Esophagus mucosa (tissue), 1 donor: ENCODE measurements at places on chromosomes 7 and 10. TPM values are rescaled to one million over a fixed set of nuclear protein-coding genes. Genes with fewer than 3 reads are reported as not detected.

DNA sequence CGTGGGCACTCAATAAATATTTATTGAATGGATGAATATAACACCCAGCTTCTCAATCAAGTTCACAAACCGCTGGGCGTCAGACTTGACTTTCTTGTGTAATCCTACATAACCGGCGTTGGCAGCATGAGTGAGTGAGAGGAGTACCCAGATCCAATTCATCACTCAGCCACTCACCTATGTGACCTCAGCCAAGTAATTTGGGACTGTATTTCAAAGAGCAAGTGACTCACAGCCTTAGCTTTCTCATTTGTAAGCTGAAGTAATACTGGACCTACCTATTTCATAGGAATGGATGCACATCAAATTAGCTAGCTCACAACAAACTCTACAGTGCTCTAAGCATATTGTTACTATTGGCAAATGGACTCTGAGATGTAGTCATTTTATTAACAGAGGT is 53.8 kb upstream of the FAM204A start:
- peak; percentile 98 for ATAC-seq

DNA sequence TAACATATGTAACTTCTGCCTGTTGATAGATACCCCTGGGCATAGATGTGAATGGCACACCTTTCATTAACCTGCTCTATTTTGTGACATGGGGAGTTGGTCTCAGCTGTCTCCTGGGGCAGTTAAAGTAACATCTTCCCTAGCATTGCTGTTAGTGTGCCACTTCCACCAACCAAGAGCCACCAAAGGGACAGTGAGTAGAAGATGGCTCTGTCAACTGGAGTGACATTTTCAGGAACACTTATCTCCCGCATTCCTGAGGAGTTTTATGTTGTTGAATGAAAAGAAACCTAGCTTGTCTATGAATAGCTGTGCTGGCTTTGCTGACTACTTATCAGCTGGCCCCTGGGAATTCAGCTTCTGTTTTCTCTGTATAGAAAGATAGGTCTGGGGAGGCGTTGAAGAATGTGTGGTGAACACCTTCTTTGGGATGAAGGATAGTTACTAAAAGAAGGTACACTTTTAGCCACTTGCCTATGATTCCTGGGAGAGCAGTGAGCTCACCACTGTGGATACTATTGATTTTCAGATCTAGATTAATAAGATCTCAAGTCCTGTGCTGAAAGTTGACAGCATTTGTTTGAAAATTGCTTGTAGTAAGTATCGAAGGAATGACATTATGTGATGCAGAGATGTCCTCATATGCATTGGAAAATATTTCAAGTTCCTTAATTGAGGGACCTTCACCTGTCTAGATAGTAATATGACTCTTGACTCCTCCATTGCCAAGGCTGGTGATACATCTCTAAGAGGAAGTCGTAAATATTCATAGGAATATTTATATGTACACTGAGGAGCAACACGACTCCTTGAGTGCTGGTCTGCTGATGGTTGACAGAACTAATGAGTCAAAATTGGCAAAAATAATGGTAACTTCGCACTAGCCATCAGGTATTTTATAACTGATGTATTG is 7.6 kb downstream of the STARD3NL start:
- ATAC-seq: no peak

GRCh38 chr7:8134089-8134733 is 127.8 kb downstream of the ICA1 start:
- ATAC-seq: no peak

DNA sequence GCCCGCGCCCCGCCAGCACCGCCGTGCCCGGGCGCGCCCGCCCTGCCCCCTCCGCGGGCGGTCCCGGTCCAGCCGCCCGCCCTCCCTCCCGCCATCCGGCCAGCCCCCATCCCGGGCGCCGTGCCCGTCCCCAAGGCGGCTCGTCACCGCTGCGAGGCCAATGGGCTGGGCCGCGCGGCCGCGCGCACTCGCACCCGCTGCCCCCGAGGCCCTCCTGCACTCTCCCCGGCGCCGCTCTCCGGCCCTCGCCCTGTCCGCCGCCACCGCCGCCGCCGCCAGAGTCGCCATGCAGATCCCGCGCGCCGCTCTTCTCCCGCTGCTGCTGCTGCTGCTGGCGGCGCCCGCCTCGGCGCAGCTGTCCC is at the start of gene HTRA1:
TSS of gene HTRA1 (plus strand) at position 187 of the 362 bp plus-strand sequence. CDS start at position 287, 100 bp downstream.
- peak; percentile 48 for ATAC-seq

DNA sequence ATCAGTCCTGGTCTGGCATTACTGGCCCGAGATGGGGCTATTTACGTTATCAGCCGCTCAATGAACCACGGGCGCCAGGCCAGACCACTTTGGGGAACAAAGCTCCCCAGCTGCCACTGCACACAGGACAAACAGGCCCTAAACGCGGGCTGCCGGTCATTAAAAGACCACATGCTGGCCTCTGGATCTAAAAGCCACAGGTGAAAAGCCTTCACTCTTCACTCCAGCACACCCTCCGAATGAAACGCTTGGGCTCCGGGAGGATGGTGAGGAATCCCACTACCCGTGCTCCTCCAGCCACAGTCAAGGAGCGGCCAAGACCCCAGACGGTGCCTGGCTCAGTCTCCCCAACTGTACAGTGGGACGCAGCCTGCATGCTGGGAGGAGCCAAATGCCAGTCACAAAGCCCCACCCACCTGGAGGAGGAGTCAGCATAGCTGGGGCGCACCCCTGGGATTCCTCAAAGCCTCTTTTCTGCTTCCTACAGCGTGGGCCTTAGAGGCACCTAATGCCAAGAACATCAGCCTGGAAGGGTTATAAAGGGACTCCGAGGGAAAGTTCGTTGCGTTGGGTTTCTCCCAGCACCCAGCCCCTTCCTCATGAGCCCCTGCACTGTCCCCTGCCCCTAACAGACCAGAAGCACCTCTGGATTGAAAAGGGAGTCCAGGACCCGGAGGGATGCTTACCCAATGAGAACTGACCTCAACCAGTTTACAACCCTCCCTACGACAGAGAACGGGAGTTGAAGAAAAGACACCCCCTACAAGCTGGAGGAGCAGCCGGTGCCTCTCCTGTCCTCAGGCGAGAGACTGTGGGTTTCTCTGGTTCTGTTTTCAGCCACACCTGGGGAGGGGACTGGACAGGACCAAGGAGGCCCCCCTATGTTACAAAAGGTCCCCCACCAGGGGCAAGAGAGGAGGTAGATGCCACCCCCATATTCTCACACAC is 4.7 kb downstream of the PDGFA start:
- no peak for ATAC-seq

GRCh38 chr10:71302874-71303568 is 16.0 kb upstream of the SLC29A3 start:
- peak; percentile 21 for ATAC-seq

DNA sequence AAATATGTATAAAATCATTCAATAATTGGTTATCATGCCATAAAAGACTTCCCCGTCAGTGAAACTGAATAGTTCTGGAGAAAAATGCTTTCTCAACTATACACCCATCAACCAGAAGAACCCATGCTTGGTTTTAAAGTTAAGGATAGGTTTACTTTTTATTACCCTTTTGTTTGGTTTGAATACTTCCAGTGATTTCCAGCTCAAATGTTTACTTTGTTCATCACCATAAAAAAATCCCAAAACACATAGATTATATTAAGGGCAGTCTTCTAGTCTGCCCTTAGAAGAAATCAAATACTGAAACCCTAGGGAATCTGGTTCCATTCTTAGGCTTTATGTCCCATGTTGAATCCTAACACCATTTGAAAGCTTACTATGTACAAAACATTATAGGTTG is 49.2 kb downstream of the PTTG1IP2 start:
- ATAC-seq: no peak

- no peak for ATAC-seq
Measured at GRCh38 chr10:110793886-110794285, 77.8 kb upstream of the PDCD4 start.

- peak; percentile 90 for ATAC-seq
Measured at GRCh38 chr10:33134011-33134751, 176.2 kb upstream of the ITGB1 start.

GRCh38 chr7:106895246-106895864 is 30.3 kb downstream of the PIK3CG start:
- peak; percentile 38 for ATAC-seq

DNA sequence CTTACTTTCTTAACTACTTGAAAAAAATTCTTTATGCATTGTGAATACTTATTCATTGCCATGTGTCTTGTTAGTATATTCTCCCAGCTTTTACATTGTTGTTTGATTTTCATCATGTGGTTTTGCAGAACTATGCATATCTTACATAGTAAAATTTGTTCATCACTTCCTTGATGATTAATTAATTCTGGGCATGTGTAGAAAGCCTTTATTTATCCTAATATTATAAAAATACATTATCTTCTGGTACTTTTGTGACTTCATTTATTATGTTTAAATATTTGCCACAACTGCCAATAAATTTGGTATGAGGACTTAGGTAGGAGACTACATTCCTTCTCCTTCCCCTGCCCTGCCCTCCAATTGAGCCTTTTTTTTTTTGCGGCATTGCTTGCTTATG is 166.0 kb upstream of the ZNF32 start:
- no peak for ATAC-seq

DNA sequence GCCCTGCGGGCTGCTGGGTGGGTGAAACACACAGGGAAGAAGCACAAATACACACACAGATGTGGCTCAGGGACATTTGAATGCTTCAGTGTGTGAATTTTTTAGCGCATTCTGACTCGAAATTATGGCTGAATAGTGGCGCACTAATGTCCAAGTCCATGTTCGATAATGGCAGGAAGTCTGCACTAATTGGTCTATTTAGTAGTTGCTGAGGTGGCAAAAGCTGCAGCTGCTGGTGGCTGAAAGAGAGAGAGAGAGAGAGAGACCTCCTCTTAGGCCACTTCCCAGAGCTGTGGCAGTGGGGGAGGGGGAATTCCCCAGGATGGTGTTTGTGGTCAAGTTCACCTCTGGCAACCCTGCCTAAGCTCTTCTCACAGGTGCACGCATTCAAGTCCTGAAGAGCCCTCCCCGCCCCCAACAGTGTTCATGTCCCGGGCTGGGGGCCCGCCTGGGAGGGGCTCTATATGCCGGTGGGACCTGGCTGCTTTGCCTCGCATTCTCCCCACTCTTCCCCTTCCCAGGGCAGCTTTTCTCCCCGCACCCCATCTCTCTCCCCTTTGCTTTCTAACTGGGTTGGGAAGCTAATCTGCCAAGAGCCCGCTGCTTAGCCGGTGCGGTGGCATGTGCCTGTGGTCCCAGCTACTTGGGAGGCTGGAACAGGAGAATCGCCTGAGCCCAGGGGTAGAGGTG is 6.0 kb upstream of the MNX1 start:
- ATAC-seq: no peak

- no peak for ATAC-seq
Measured at GRCh38 chr7:52825611-52826010, 209.8 kb upstream of the POM121L12 start.

GRCh38 chr10:5395168-5395567 is 9.5 kb downstream of the TUBAL3 start:
- ATAC-seq: no peak

DNA sequence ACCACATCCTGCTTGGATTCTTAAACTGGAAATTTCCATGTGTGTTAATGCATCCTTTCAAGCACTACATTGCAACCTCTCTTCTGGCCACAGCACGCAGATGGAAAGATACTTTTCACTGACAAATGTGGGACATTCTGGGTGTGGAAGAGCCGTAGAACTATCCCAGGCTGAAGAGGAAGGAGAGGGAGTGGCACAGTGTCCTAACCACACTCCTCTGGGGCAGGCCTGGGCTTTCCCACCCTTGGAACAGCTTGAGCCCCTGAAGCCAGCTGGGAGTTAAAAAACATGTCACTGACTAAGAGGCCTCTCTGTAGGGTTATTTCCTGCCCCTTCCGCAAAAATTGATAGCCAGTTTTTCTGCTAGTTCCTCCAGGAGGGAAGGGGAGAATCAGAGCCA is 34.0 kb upstream of the DNMBP start:
- peak; percentile 75 for ATAC-seq

DNA sequence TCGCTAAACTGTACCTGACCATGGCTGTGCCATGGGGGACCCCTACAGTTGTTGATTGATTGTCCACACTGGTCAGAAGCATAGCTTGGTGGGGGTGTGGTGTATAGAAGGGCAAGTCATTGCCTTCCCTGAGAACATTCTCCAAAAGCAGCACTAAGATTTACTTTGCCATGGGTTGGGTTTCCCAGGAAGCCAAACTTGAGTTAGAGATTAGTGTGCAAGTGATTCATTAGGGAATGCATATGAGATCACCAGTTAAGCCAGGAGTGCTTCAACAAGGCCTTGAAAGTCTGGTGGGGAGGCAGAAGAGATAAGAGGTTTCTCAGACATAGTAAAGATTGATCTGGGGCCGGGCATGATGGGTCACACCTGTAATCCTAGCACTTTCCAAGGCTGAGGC is 21.4 kb upstream of the TPST1 start:
- peak; percentile 71 for ATAC-seq

Gene CRTAC1
- total RNA-seq: 1.5 TPM

Gene MYH16
- not detected for total RNA-seq

Gene OPN1SW
- not detected for total RNA-seq

Gene CLEC2L
- not detected for total RNA-seq

Gene TLX1
- total RNA-seq: not detected

Gene PNLIPRP2
- not detected for total RNA-seq

Gene GIMAP6
- total RNA-seq: 2.4 TPM

Gene CYP3A5
- 26.4 TPM for total RNA-seq

Gene FKBP6
- total RNA-seq: not detected
